ENCODE measurements at places on chromosomes 11 and 22.

- no peak for DNase-seq
Observed at GRCh38 chr22:38728871-38729796, 23.4 kb downstream of the GTPBP1 start.

- DNase-seq, result no peak
Observed at GRCh38 chr11:118314988-118315411, 10.5 kb downstream of the CD3E start.

- no peak for DNase-seq
Observed at GRCh38 chr22:27959335-27960090, 40.5 kb upstream of the PITPNB start.

- DNase-seq, result no peak
Observed at GRCh38 chr11:19994672-19995071, 165.6 kb downstream of the DBX1 start.

GRCh38 chr11:100719362-100719761 is 32.3 kb downstream of the ARHGAP42 start:
- DNase-seq, result no peak

DNA sequence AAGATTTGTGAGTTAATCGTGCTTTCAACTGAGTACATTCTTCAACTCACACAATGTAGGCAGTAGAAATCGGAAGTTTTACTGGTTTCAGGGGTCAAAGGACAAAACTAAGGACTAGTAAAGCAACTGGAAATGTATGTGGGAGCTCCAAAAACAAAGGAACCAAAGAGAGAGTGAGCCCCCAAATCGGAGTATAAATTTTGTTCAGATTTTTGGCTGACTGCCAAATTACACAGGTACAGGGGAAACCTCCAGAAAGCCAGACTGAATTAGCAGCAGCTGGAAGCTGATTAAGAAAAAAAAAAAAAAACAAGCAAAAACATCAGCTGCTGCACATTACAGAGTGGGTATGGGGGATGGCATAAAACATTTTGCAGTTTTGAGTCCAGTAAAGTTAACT is 75.2 kb upstream of the GNAZ start:
- DNase-seq, result no peak

GRCh38 chr22:49368976-49369725 is 458.5 kb downstream of the BRD1 start:
- DNase-seq, result no peak

- DNase-seq, result no peak
Observed at GRCh38 chr11:117796872-117797529, at the start of gene DSCAML1. TSS of gene DSCAML1 (minus strand) at chr11:117797216. CDS start at chr11:117797079, 137 bp downstream.

DNA sequence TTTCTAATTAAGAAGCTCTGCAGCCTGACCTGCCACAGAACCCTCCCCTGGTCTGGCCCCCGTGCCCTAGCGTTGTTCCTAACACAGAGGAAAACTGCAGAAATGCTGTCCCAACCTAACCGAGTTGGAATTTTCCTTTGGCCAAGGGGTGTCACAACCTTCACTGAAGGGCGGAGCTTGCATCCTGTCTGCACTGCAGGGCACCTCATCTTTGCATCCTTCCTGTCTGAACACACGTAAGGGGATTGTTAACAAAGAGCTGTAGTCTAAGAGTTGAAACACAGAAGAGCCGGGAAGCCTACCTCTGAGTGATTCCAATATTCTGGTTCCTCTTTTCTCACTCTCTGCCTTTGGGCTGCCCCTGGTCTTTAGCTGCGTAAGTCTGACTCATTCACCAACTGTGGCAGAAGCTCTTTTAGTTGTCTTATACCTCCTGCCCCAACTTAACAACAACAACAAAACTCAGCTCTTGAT is 1.6 kb downstream of the DIXDC1 start:
- DNase-seq, result no peak

GRCh38 chr11:125202362-125202880 is 37.9 kb downstream of the PKNOX2 start:
- DNase-seq, result no peak

GRCh38 chr11:34640050-34640923 is 19.4 kb downstream of the EHF start:
- no peak for DNase-seq

DNA sequence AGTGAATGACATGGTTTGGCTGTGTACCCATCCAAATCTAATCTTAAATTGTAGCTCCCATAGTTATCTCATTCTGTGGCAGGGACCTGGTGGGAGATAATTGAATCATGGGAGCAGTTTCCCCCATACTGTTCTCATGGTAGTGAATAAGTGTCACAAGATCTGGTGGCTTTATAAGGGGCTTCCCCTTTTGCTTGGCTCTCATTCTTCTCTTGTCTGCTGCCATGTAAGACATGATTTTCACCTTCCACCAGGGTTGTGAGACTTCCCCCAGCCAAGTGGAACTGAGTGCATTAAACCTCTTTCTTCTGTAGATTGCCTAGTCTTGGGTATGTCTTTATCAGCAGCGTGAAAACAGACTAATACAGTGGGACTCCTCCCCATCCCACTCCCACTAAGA is 11.1 kb downstream of the OR5A2 start:
- DNase-seq, result no peak

- DNase-seq, result no peak
Observed at GRCh38 chr11:4181782-4182721, 87.5 kb downstream of the RRM1 start.

GRCh38 chr11:130415731-130416529 is 12.5 kb downstream of the ADAMTS8 start:
- no peak for DNase-seq

- DNase-seq, result no peak
Observed at GRCh38 chr11:72899238-72899637, 85.0 kb downstream of the ATG16L2 start.

DNA sequence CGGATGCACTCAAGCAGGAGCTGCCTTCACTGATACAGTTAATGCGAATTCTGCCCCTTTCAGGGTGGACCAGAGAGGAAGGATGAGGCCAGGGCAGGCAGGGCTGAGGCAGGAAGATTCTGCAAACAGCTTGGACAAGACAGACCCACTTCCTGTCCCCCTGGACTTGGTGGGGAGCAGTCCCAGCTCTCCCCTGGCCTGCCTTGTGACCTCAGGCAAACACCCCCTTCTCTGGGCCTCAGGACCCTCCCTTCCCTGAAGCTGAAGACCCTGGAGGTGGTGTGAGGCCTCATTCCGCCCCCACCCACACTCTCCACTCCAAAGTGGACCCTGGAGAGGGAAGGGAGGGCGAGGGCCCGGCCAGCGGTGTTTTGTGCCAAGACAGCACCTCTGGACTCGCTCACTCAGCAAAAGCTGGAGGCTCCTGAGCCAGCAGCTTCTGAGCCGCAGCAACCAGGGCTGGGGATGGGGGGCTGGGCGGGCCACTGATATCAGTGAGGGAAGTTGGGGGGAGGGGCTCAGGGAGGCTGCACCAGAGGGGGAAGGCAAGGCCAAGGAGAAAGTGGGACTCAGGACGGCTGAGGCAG is 8.5 kb downstream of the RAB3IL1 start:
- DNase-seq, result no peak

DNA sequence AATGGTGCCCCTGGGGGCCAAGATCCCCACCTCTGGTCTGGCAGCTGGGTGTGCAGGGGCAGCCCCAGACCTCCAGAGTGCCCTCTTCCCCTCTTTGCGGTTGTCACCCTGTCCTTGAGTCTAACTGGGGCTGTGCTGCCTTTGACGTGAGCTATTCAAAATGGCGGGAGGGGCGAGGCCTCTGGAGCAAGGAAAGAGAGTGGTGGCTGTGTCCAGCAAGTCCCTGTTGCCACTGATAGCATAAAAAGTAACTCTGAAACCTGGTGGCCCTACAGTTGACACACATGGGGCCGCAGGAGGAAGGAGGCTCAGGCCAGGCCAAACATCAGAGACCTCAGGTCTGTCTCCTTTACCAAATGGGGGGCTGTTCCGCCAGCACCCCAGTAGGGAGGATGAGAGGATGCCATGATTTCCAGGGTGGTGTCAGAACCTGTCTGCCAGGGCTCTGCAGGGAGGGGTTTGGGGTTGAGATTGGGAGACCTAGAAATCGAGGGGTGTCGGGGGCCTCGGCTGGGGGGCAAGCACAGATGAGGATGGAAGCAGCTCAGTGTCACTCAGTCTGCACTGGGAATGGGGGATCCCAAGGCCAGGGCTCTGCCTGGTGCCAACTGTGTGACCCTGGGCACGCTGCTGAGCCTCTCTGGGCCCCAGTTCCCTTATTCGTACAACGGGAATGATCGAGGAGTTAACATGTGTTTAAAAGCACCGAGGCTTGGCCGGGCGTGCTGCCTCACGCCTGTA is 49.2 kb upstream of the KCNQ1OT1 start:
- DNase-seq, result no peak

DNA sequence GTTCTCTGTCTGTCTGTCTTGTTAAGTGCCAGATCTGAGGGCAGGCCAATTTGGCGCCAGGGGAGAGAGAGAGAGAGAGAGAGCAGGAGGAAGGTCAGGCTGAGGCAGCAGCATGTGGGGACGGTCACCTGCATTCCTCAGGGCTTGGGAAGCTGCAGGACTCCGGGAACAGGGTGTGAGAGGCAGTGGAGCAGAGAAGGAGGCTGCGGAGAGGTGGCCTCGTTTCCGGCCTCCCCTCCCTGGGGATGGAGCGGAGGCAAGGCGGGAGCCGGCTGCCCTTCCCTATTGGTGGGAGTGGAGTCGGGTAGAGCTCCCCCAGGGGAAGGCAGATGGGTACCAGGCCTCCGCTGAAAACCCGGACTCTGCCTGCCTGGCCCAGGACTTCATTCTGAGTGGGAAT is 9.7 kb downstream of the CLMP start:
- no peak for DNase-seq

DNA sequence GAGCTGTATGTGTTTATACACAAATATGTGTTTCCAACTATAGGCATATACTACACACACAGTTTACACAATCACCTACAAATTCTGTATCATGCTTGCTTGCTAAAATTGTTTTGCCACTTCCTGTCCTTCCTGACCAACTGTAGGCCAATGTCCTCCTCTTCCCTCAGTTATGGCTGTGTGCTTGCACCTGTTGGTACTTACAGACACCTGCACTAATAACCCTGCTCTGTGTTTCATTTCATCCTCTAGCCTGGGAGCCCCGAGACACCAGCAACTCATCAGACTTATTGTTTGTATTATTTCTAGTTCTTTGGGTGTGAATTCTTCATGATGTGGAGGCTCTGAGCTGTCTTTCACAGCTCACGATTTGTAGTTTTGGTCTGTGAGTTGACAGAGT is 1.8 kb upstream of the NCF4 start:
- no peak for DNase-seq

DNA sequence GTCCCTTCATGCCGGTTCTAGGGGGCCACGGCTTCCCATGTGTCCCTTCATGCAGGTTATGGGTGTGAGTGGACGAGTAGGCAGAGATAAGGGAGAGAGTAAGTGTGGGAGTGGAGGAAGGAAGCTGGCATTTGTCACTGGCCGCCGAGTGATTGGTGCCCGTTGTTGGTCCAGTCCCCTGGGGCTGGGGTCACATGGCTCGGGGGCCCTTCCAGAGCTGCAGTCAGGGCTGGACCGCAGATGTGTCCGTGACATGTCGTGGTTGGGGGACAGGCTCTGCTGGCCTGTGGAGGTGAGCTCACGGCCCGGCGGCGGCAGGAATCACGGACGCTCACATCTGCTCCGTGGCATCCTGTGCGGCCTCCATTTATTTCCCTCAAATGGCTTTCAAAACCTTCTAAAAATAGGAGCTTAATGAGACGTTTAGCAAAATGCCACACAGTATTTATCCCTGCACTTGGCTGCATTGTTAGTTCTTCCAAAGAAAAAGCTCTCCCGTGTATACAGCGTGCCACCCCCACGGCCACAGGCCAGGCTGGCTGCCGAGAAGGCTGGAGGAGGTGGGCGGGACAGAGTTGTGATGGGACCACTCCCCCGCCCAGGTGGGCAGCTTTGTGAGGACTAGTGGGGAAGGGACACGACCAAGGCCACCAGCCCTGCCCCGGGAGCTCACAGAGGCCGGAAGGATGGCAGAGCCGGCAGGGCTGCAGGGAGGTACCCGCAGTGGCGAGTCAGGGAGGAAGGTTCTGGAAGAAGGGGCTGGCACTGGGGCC is 386.7 kb downstream of the TBC1D22A start:
- DNase-seq, result no peak

GRCh38 chr22:40487663-40488249 is 117.4 kb downstream of the SGSM3 start:
- DNase-seq, result no peak

- DNase-seq, result no peak
Observed at GRCh38 chr11:59206635-59207034, 6.1 kb downstream of the MPEG1 start.

DNA sequence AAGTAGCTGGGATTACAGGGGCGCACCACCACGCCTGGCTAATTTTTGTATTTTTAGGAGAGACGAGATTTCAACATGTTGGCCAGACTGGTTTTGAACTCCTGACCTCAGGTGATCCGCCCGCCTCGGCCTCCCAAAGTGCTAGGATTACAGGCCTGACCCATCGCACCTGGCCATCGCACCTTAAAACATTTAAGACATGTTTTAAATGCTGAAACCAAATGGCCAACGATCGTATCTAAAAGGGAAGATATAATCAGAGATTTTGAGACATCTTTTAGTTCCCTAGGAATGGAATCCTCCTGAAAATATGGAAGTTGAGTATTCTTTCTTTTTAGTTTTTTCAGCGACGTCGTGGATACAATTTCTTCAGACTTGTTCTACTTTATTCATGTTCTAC is 21.8 kb upstream of the APOBEC3A start:
- DNase-seq, result no peak

- DNase-seq, result no peak
Observed at GRCh38 chr11:65496304-65497140, 2.3 kb upstream of the MALAT1 start.

DNA sequence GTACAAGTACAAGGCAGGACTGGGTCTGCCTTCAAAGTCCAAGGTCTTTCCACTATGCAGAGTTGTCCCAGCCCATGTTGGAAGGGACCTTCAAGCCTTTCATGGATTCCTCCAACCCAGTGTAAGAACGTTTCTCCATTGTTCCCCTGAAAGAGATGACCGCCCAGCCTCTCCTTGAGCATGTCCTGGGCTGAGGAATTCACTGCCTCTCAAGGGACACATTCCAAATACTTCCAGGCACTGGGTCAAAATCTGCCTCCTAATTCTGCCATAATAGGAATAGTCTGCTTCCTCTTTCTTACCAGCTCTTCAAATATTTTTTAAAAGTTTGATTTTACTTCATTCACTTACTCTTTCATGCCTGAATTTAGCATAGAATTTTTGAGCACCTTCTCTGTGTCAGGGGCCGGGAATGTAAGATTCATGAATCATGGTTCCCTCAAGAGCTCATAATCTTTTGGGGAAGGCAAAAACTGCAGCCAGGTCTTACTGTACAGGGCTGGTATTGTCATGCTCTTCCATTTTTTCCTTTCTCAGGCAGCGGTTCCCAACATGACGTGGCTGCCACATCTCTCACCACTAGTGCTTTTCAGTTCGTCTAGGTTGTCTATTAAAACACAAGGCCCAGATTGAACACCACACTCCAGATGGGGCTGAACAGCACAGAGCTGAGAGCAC is 143.3 kb upstream of the TBCEL start:
- no peak for DNase-seq

GRCh38 chr22:17990147-17990546 is 34.2 kb downstream of the MICAL3 start:
- no peak for DNase-seq

GRCh38 chr11:126357055-126357962 is 1.8 kb downstream of the ST3GAL4 start:
- no peak for DNase-seq

Measured in activated T-cell treated with anti-CD3 and anti-CD28 coated beads for 4 hours (primary cell).